ENCODE measurements at places on chromosomes 1 and 21.

DNA sequence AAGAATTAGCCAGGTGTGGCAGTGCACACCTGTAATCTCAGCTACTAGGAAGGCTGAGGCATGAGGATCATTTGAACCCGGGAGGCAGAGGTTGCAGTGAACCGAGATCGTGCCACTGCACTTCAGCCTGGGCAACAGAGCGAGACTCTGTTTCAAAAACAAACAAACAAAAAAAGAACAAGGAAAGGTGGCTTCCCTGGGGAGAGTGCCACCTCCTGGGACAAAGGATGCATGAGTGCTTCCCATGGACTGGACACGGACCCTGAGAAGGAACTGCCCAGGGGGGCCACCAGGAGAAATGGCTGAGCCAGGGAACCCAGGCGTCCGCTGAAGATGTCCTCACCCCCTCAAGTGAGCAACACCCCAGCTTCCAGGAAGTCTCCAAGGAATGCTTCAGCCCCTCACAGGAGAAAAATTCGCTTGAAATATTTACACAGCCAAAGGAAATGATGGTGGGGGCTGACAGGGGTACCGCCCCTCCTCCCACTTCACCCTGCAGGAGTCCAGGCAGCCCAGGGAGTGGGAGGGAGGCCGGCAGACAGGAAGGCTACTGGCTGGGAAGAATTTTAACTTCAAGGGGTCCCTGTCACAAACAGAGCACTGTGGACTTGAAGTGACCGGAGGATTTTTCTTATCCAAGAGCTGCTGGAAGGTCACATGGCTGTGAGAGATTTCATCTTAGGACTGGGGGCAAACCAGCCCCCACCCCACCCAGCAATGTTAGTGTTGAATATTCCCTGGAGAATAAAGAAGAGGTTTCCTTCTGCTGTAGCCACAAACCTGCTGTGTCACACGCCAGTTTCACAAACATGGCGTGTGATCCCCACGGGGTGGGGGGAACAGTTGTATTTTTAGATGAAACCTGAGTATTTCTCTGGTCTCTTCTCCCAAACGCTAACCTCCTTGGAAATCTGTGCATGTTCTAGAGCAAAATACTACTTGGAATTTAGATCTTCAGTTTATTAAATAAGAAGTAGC, 90.8 kb upstream of the SLC25A33 start:
- no peak for DNase-seq

DNA sequence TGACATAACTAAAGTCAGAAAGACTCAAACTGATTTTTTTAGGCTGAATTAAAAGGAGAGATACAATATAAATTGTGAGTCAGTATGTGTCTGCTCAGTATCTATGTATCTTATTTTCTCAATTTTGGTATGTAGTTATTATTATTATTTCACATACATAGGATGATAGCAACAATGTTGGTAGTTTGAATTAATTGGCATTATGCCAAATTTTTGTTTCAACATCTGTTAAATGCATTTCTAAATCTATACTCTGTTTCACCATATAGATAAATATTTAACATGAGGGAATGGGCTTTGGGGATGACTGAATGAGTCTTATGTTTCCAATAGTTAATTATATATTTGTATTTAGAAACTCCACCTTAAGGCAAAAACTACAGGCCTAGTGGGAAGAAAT, 12.6 kb upstream of the HMCN1 start:
- no peak for DNase-seq

DNA sequence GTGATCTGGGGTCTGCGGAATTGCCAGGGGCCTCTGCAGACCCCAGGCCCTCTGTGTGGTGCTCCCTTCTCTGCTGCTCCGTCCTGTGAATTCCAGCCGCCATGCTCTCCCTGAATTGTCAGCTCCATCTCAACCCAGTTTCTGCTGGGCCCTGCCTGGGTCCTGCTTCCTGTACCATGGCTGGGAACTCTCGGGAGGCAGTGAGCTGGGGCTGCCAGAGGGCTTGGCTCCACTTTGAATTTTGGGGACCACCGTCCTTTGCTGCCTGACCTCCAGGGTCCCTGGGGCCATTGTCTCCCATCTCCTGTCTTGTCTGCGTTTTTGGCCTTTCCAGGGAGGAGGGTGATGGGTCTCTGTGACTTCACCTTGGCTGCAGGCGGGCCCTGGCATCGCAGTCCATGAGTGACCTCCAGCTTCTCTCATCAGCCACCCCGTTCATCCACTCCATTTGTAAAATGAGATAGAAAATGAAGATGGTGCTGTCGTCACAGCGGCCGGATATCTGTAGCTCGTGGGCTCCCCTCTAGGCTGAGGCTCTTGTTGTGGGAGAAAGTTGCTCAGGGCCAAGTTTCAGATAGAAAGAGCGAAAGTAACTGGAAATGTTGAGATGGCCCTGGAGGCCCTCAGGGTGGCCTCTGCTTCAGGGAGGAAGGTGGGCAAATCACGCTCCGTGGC, 38.3 kb downstream of the SKI start:
- no peak for DNase-seq

- DNase-seq, result no peak
Observed at GRCh38 chr1:118116909-118117308, 68.1 kb downstream of the SPAG17 start.

DNA sequence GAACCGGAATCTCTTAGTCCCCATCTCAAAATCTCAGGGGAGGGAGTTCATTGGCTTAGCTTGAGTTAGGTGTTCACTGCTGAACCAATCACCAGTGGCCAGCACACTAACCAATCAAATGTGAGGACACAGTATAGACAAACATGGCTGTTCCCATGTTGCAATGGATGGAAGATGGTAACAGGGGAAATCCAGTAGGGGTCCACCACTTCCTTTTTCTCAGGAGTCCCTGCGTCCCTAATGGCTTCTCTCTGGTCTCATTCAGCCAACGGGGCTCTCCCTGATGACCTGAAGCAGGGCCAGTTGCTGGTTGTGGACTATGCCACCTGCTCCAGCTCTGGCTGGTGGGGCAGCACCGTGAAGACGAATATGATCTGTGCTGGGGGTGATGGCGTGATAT, 9.7 kb downstream of the CELA2B start:
- DNase-seq, result no peak

DNA sequence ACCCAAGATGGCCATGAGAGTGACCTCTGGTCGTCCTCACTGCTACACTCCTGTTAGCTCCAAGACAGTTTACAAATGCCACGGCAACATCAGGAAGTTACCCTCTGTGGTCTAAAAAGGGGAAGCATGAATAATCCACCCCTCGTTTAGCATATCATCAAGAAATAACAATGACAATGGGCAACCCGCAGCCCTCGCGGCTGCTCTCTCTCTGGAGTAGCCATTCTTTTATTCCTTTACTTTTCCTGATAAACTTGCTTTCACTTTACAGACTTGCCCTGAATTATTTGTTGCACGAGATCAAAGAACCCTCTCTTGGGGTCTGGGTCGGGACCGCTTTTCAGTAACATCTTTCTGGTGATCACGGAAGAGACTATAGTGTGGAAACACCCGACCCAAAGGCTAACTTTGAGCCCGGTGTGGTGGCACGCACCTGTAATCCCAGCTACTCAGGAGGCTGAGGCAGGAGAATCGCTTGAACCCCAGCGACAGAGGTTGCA, 19.8 kb upstream of the COX20 start:
- DNase-seq, result no peak

GRCh38 chr1:157993918-157994605, 617 bp downstream of the KIRREL1 start:
- DNase-seq, result peak; percentile 25

DNA sequence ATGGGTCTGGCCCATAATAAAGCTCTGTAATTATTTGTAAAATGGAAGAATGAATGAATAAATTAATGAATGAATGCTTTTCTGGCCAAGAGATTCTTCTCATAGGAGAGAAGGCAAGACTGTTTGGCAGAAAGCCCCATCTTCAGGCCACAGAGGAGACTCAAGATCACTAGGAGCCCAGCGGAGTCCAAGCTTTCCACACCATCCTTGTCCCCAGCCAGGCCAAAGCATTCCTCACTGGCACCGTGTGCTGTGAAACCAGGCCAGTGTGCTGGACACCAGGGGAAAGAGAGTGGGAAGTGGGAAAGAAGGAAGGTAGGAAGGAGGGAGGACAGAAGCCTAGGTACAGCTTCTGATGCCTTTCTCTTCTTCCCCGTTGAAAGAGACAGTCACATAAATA, 86.4 kb downstream of the PLXNA2 start:
- no peak for DNase-seq

GRCh38 chr1:116919802-116920201, 10.1 kb downstream of the PTGFRN start:
- DNase-seq, result no peak

- DNase-seq, result no peak
Observed at GRCh38 chr1:178941849-178942248, 71.0 kb upstream of the ANGPTL1 start.

DNA sequence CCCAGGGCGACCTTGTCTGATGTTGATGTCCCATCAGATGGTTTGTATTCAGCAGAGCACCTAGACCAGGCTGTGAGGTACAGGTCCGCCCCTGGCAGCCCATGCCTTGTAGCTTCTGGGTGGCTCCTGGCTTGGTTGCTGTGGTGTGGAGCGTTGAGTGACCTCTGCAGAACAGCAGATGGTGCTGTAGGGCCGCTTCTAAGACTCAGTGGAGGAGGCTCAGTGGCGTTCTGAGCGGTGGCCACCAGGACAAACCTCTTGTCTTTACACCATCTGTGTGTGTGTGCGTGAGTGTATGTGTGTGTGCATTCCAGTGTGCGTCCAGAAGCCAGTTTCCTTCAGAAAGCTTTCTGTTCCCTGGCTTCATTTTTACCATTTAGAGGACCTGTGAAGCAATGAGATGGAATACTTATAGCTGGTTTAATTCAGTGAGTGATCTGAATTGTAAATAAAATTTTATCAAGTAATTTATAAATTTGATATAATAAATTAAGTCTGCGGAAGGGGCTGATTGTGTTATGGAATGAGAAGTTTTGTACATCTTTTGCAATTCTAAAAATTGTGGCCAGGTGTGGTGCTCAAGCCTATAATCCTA, 66.1 kb downstream of the ADARB1 start:
- peak; percentile 46 for DNase-seq

GRCh38 chr21:45639206-45640000, 4.1 kb upstream of the PCBP3 start:
- DNase-seq, result no peak

DNA sequence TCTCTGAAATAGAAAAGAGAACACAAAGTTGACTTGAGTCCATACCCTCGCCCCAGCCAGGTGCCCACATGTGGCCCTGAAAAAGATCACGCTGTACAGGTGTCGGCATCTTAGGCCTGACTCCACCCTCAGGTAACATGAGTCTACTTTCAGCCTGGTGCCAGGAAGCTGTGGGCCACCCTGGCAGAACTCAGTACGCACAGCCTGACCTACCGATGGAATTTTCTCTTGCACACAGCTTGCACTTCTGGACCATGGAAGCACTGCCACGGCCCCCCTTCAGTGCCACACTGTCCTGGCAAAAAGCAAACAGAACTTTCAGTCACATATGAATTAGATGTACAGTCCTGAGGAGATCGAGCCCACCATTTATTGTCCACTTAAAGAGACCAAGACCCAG, 2.2 kb downstream of the CZIB start:
- no peak for DNase-seq

DNA sequence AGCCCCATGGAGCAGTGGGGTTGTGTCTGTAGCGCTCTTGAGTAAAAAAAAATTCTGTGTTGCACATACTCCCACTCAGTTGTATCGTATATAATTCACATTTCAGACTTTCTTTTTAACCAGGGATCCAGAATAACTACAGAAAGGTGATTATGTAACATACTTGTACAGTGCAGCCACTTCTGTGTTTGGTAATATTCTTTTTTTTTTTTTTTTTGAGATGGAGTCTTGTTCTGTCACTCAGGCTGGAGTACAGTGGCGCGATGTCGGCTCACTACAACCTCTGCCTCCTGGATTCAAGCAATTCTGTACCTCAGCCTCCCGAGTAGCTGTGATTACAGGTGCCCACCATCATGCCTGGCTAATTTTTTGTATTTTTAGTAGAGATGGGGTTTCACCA, 82.4 kb upstream of the MACF1 start:
- no peak for DNase-seq

- DNase-seq, result no peak
Observed at GRCh38 chr1:27972141-27972540, 12.4 kb downstream of the XKR8 start.

GRCh38 chr1:19229828-19230325, 19.8 kb upstream of the UBR4 start:
- DNase-seq, result no peak

DNA sequence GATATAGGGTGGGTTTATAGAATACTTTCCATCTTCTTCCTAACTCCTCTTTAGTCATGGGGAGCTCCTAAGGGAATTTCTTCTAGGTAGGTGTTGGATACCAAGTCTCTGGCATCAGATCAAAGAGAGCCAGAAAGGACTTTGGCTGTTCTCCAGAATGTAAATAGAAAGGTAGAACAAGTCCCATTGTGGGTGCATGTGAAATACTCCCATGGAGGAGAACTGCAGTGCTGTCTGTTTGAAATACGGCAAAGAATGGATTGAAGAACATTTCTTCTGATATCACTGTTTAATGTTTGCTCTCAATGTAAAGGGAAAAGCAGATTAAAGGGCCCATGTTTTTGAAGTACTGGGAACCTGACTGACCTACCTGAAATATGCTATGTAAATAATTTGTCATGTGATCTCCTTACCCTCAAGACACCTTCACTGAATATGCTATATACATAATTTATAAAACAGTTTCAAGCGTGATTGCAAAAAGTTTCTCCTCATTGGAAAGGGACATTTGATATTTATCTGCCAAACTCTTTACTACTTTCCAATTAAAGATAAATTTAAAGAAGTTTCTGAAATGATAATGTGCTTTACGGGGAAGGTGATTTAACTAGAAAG, 65.9 kb downstream of the LAMC1 start:
- DNase-seq, result no peak

DNA sequence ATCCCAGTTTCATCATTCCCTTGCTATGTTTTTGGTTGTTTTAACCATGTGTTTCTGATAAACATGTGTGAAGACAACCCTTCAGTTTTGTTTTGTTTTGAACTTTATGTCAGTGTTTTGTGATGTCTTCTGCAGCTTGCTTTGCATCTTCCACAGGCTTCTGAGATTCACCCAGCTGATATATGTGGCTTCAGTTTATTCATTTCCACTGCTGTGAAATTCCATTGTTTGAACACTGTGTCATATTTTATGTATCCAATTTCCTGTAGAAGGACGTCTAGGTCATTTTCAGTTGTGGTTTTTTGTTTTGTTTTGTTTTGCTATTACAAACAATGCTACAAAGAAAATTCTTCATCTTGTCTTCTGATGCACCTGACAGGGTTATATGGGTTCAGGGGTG, 27.2 kb upstream of the SLC26A9 start:
- no peak for DNase-seq

- no peak for DNase-seq
Observed at GRCh38 chr1:67599085-67599484, 85.9 kb upstream of the GADD45A start.

All from NCI-H446 (cell line).